ENCODE measurements at places on chromosomes 4 and X. TPM values are rescaled to one million over a fixed set of nuclear protein-coding genes. Genes with fewer than 3 reads are reported as not detected.
A peak's percentile ranks its signal among the peaks of the same experiment; 100 is the strongest.

DNA sequence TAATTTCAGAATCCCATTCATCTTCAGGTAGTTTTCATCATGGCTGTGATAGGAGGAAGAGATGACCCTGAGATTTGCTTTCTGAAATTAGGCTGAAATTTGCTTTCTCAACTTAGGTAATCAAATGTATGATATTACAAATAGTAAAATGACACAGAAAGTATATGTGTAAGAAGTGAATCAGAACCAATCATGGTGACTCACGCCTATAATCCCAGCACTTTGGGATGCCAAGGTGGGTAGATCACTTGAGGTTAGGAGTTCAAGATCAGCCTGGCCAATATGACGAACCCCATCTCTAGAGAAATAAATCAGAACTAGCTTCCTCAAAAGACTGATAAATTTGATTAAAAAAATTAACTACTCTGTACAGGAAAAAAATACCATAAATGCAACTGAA lies 555.4 kb downstream of the STPG2 start:
- H3K4me3 ChIP-seq: no peak overlapping the region
- no peak overlapping the region for H3K27ac ChIP-seq
- no peak for DNase-seq
- H3K27me3 ChIP-seq: no peaks in the 10 kb centered on the region

DNA sequence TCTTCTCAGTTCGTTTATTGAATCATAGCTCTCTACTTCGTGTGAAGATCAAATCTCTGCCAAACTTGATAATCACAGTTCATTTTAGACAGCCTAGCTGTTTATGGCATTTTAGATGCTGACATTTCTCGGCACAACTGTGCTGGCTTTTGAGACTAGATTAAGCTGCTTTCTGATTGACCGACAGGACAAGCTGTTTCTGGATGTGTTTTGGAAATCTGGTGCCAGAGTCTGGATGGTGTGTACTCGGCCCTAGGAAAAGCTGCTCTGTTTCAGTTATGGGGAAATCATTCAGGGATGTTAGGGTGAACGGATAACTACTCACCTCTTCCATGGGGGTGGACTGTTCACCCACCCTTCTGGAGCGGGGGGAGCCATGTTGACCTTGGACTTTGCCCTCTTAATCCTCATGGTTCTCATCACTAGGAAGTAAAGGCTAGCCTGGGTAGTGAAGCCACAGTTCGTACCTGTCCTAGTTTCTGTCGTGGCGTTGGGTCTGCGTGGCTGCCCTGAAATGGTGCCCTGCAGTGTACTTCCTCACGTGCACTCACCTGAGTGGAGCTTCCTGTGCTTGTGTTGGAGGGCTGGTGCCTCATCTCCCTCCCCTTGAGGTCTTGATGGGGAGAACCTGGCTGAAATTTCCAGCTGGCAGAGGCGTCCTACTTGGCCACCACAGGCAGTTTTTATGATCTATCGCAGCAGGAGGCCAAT lies 13.7 kb upstream of the WDR1 start:
- no peaks in the 10 kb centered on the region for H3K4me1 ChIP-seq
- H3K36me3 ChIP-seq: no peaks in the 10 kb centered on the region
- no peak for DNase-seq
- H3K27ac ChIP-seq: no peak overlapping the region
- no peaks in the 10 kb centered on the region for H3K27me3 ChIP-seq

- H3K4me1 ChIP-seq: no peaks in the 10 kb centered on the region
- H3K27me3 ChIP-seq: no peaks in the 10 kb centered on the region
- H3K4me3 ChIP-seq: no peak overlapping the region
- no peaks in the 10 kb centered on the region for H3K36me3 ChIP-seq
- DNase-seq: peak; percentile 41
- no peak overlapping the region for H3K27ac ChIP-seq
These were observed 18.0 kb downstream of the DGKQ start for GRCh38 chr4:955161-955921.

DNA sequence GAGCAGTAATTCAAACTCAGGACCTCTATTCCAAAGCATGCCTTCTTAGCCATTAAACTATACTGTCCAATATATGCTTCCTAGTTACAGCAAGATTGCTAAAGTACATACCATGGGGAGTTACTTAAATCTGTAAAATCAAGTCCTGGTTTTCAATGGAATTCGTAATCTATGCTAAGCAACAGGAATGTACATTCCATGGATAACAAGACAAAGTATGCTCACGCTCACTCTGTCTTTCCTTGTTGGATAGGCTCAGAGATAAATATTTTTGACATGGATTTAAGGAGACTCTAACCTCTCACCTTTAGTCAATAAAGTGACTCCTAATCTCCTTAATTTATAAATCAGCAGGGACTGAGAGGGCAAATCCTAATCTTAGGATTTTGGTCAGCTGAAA lies 47.3 kb upstream of the STK26 start:
- no peak overlapping the region for H3K4me3 ChIP-seq
- H3K27me3 ChIP-seq: no peaks in the 10 kb centered on the region
- H3K27ac ChIP-seq: no peak overlapping the region
- DNase-seq: no peak
- no peaks in the 10 kb centered on the region for H3K4me1 ChIP-seq

- no peak overlapping the region for H3K4me3 ChIP-seq
- H3K27me3 ChIP-seq: no peaks in the 10 kb centered on the region
- DNase-seq: no peak
- no peaks in the 10 kb centered on the region for H3K4me1 ChIP-seq
These were observed 147.4 kb downstream of the CDS1 start for GRCh38 chr4:84730375-84730774.

- H3K27ac ChIP-seq: peak overlapping the region; percentile 79
- peaks cover 10% of the 10 kb centered on the region for H3K4me1 ChIP-seq
- no peaks in the 10 kb centered on the region for H3K27me3 ChIP-seq
- H3K36me3 ChIP-seq: no peaks in the 10 kb centered on the region
These were observed 373 bp upstream of the INTS6L start for GRCh38 chrX:135520022-135520552.

- no peak for DNase-seq
- no peak overlapping the region for H3K4me3 ChIP-seq
- no peaks in the 10 kb centered on the region for H3K36me3 ChIP-seq
These were observed 707 bp upstream of the SHROOM4 start for GRCh38 chrX:50814701-50815100.

GRCh38 chr4:145902522-145902921 lies 36.1 kb downstream of the ZNF827 start:
- no peaks in the 10 kb centered on the region for H3K27me3 ChIP-seq
- H3K4me1 ChIP-seq: no peaks in the 10 kb centered on the region
- H3K4me3 ChIP-seq: no peak overlapping the region
- DNase-seq: no peak

DNA sequence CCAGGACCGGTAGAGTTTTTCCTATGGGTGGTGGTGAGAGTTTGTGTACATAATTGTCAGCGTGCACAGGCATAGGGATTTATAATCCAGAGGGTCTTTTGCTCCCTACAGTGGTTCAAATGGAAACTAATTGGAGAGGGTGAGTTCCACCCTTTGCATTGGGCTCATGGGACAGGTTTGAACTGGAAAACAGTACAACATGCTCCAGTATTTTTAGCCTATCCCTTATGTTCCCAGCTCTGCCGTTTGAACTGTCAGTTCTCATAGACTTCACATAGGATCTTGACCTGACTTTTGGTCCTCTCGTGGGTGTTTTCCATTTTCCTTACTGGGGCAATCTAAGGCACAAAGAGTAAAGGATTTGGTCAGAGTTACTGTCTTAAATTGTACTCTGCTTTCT lies 31.8 kb downstream of the FHL1 start:
- no peaks in the 10 kb centered on the region for H3K4me1 ChIP-seq
- H3K27me3 ChIP-seq: no peaks in the 10 kb centered on the region
- no peaks in the 10 kb centered on the region for H3K36me3 ChIP-seq
- no peak overlapping the region for H3K4me3 ChIP-seq

- DNase-seq: no peak
- H3K27ac ChIP-seq: no peak overlapping the region
- no peaks in the 10 kb centered on the region for H3K36me3 ChIP-seq
- H3K4me1 ChIP-seq: peaks cover 5% of the 10 kb centered on the region
- H3K27me3 ChIP-seq: no peaks in the 10 kb centered on the region
- H3K4me3 ChIP-seq: no peak overlapping the region
These were observed 51.8 kb downstream of the SCML1 start for GRCh38 chrX:17788956-17789562.

- no peak for DNase-seq
- no peaks in the 10 kb centered on the region for H3K27me3 ChIP-seq
- no peak overlapping the region for H3K4me3 ChIP-seq
- no peak overlapping the region for H3K27ac ChIP-seq
- no peaks in the 10 kb centered on the region for H3K36me3 ChIP-seq
These were observed 1102.1 kb upstream of the LCORL start for GRCh38 chr4:19123681-19124080.

DNA sequence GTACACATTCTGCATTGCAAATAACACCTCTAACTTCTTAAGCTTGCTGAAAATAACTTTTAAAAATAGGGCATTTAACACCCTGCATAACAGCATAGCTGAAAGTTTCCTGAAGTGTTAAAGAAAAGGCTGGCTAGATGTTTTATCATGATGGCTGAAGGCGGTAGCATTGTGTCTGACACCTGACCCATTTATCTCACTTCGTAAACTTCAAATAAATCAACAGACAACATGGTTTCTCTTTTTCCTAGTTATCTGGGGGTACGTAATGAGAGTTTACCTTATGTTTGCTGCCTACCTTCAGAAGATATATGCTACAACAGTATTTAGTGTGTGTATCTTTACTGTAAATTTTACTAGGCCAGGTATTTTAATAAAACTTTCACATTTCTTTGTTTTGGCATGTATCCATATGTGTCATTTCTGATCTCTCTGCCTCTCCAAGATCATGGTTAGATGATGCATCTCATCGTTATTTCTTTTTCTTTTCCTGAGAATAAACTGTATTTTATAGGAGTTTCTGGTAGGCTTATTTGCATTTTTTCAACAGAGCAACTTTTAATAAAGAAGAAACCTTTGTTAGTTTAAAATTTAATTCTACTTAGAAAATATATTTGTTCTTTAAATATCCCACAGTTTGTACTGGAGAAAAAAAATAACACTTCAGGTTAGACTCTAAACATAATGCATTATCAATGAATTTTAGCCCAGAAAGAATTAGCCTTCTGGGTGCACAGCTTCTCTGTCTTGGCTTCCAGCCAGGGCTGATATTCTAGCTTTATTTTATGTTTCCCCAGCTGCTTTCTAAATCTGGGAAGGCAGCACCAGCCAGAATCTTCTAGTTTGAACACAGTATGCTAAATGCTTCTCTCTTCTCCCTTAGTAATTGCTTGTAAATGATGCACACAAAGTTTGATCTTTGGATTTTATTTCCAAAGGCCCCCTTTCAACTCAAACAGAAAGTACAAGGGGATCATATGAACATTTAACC lies 2.9 kb downstream of the NDST4 start:
- no peak overlapping the region for H3K4me3 ChIP-seq
- no peak for DNase-seq
- H3K27ac ChIP-seq: no peak overlapping the region
- no peaks in the 10 kb centered on the region for H3K36me3 ChIP-seq

- H3K4me3 ChIP-seq: no peak overlapping the region
- H3K4me1 ChIP-seq: no peaks in the 10 kb centered on the region
- no peak for DNase-seq
- no peaks in the 10 kb centered on the region for H3K27me3 ChIP-seq
- no peaks in the 10 kb centered on the region for H3K36me3 ChIP-seq
These were observed 287.4 kb downstream of the SMARCA1 start for GRCh38 chrX:129235903-129236302.

- no peaks in the 10 kb centered on the region for H3K27me3 ChIP-seq
- no peak overlapping the region for H3K4me3 ChIP-seq
- H3K4me1 ChIP-seq: no peaks in the 10 kb centered on the region
- no peak for DNase-seq
- no peak overlapping the region for H3K27ac ChIP-seq
- H3K36me3 ChIP-seq: no peaks in the 10 kb centered on the region
These were observed 293.2 kb downstream of the FBXO8 start for GRCh38 chr4:173990126-173990868.

- no peaks in the 10 kb centered on the region for H3K27me3 ChIP-seq
- no peak overlapping the region for H3K27ac ChIP-seq
- H3K4me3 ChIP-seq: no peak overlapping the region
- no peaks in the 10 kb centered on the region for H3K4me1 ChIP-seq
- DNase-seq: no peak
- H3K36me3 ChIP-seq: peaks cover 5% of the 10 kb centered on the region
These were observed 25.2 kb downstream of the PI4K2B start for GRCh38 chr4:25258980-25259578.

GRCh38 chr4:93730760-93731159 lies 97.8 kb upstream of the ATOH1 start:
- no peak overlapping the region for H3K4me3 ChIP-seq
- no peak for DNase-seq
- no peaks in the 10 kb centered on the region for H3K27me3 ChIP-seq
- H3K4me1 ChIP-seq: no peaks in the 10 kb centered on the region

DNA sequence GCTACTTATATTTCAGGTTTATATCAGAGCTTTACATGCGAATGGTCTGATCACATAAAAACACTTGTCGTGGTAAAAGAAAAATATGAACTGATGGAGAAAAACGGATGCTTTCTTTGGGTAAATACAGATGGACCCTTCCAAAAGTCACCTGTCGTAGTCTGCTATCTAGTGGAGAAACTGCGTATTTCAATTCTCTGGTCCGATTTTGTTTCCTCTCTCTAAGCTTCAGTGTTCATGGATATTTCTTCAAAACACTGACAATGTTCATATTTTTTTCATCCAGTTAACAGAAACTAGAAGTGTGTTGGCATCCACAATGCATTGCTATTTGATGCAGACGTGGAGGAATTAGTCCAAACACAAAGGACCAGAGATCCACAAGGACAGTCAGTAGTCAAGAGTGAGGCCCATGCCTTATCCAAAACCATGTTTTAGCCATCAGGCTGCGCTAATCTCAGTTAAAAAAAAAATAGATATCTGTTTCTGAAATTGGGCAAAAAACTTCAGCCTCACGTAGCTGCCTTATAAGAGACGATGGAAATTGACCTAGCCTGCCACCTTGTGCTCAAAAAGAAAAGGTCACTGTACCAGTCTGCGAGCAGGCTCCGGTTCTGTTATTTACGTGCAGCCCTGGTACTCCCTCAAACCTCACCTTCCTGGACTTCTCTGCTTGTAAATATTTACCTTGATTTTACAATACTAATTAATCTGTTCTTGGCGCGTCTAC lies 16.0 kb downstream of the MEPE start:
- H3K36me3 ChIP-seq: no peaks in the 10 kb centered on the region
- no peak overlapping the region for H3K27ac ChIP-seq
- no peaks in the 10 kb centered on the region for H3K27me3 ChIP-seq

Gene AFF2
- total RNA-seq: 0.33 TPM

Gene HSPA4L
- total RNA-seq: 0.55 TPM

Gene TEX13C
- not detected for total RNA-seq

Gene FGFRL1
- 12.3 TPM for total RNA-seq

Gene CFP
- total RNA-seq: 2.3 TPM

Gene FAM114A1
- total RNA-seq: not detected

Gene CNKSR2
- 4.1 TPM for total RNA-seq

Gene STARD8
- 0.24 TPM for total RNA-seq

Gene RADX
- total RNA-seq: 6.7 TPM

Gene HPGD
- 1.6 TPM for total RNA-seq

All from CD8-positive, alpha-beta memory T cell (primary cell).